ENCODE measurements at places on chromosomes 4 and X. TPM values are rescaled to one million over a fixed set of nuclear protein-coding genes. Genes with fewer than 3 reads are reported as not detected.

- DNase-seq, result peak; percentile 22
- H3K36me3 ChIP-seq, result no peaks in the 10 kb centered on the region
- H3K27ac ChIP-seq, result no peak overlapping the region
- no peak overlapping the region for H3K4me3 ChIP-seq
- no peaks in the 10 kb centered on the region for H3K4me1 ChIP-seq
Observed at GRCh38 chr4:150056569-150056968, 21.7 kb upstream of the DCLK2 start.

GRCh38 chrX:118164138-118164537, 47.5 kb upstream of the KLHL13 start:
- no peak for DNase-seq
- no peaks in the 10 kb centered on the region for H3K27me3 ChIP-seq
- no peaks in the 10 kb centered on the region for H3K4me1 ChIP-seq
- no peak overlapping the region for H3K27ac ChIP-seq

- H3K27ac ChIP-seq, result no peak overlapping the region
- DNase-seq, result no peak
- no peaks in the 10 kb centered on the region for H3K36me3 ChIP-seq
- no peak overlapping the region for H3K4me3 ChIP-seq
- no peaks in the 10 kb centered on the region for H3K27me3 ChIP-seq
Observed at GRCh38 chr4:88196523-88197185, 38.2 kb upstream of the ABCG2 start.

GRCh38 chr4:98733601-98734000, 75.2 kb upstream of the TSPAN5 start:
- no peak overlapping the region for H3K4me3 ChIP-seq
- H3K27me3 ChIP-seq, result peaks cover 3% of the 10 kb centered on the region
- no peaks in the 10 kb centered on the region for H3K36me3 ChIP-seq

Gene RAB33A
- 4.0 TPM for polyA plus RNA-seq

- H3K36me3 ChIP-seq, result no peaks in the 10 kb centered on the region
- H3K27me3 ChIP-seq, result no peaks in the 10 kb centered on the region
- H3K4me1 ChIP-seq, result no peaks in the 10 kb centered on the region
- H3K4me3 ChIP-seq, result no peak overlapping the region
- H3K27ac ChIP-seq, result no peak overlapping the region
Observed at GRCh38 chr4:120198411-120198810, 131.8 kb upstream of the MAD2L1 start.

Gene MMRN1
- polyA plus RNA-seq, result not detected

GRCh38 chr4:6881908-6882307, 27.7 kb upstream of the TBC1D14 start:
- H3K36me3 ChIP-seq, result peaks cover 16% of the 10 kb centered on the region
- no peak for DNase-seq
- peaks cover 11% of the 10 kb centered on the region for H3K4me1 ChIP-seq
- H3K27me3 ChIP-seq, result no peaks in the 10 kb centered on the region

DNA sequence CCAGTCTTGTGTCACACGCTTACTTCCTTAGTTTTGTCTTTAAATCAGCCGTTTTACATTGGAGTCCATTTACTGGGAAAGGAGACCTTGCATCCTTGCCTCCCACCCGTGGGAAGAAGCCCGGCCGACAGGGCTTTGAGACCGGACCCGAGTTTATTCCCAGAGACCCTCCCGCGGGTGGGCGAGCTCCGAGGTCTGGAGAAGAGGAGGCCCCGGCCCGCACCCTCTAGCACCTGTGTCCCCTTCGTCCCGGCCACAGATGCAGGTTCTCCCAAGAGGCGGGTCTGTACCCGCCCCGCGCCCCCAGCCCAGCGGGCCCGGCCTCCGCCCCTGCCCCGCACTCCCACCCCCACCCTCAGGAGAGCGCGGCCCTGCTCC, 3.8 kb upstream of the SLC26A1 start:
- H3K36me3 ChIP-seq, result no peaks in the 10 kb centered on the region
- H3K27ac ChIP-seq, result no peak overlapping the region

- no peak overlapping the region for H3K27ac ChIP-seq
- H3K4me1 ChIP-seq, result no peaks in the 10 kb centered on the region
- no peaks in the 10 kb centered on the region for H3K27me3 ChIP-seq
Observed at GRCh38 chr4:10066670-10067651, 45.7 kb upstream of the SLC2A9 start.

Gene ANOS1
- polyA plus RNA-seq, result 0.07 TPM

DNA sequence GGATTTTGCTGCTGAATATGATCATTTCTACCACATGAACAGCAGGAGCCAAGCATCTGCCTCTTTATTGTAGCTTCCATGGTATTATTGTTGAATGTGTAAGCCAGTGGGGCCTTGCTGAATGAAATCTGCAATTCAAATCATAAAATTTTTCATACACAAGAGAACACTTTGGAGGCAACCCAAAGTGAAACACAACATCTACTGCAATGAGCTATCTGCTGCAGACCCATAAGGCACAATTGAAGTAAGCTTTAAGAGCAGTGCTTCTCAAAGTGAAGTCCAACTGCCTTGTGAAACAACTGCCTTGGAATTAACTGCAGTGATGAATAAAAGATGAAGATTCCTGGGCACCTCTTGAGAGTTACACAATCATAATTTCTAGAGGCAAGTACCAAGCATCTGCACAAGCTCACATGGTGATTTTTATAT, 626.3 kb upstream of the INTU start:
- DNase-seq, result no peak
- no peaks in the 10 kb centered on the region for H3K27me3 ChIP-seq
- no peak overlapping the region for H3K27ac ChIP-seq
- no peaks in the 10 kb centered on the region for H3K36me3 ChIP-seq
- no peak overlapping the region for H3K4me3 ChIP-seq
- H3K4me1 ChIP-seq, result no peaks in the 10 kb centered on the region

Gene PRICKLE3
- 2.7 TPM for polyA plus RNA-seq

DNA sequence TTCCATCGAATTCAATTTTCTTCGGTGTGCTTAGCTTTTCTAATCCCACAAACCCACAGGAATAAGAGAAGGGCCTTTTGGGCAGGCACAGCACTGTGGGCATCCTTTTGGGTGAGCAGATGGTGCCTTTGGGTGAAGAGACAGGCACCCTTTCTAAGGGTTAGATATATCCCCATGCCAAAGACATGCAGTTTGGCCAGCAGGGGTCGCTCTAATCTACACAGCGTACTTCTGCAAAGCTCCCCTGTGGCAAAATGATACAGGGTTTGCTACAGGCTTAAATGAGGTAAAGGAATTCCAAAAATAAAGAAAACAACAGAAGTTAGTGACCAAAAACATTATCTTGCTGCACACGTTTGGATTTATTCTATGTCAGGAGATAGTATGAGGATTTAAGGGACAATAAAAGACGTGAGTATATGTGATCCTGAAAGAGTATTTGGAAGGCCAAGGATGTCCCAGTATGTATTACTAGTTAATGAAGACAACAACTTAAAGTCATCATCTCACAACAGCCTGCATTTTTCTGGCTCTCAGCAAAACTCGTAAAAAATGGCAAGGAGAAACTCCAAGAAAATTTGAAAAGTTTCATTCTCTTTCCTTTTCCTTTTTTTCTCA, 49.5 kb downstream of the PHEX start:
- peak; percentile 39 for DNase-seq
- H3K4me3 ChIP-seq, result no peak overlapping the region
- no peaks in the 10 kb centered on the region for H3K27me3 ChIP-seq
- no peaks in the 10 kb centered on the region for H3K4me1 ChIP-seq
- no peak overlapping the region for H3K27ac ChIP-seq

Gene NDST4
- polyA plus RNA-seq, result not detected

All from fibroblast of lung (primary cell).